ENCODE measurements at places on chromosomes 12 and 14. TPM values are rescaled to one million over a fixed set of nuclear protein-coding genes. Genes with fewer than 3 reads are reported as not detected.
A peak's percentile ranks its signal among the peaks of the same experiment; 100 is the strongest.

- H3K27ac ChIP-seq, result no peak overlapping the region
- no peak overlapping the region for H3K4me3 ChIP-seq
- H3K27me3 ChIP-seq, result no peaks in the 10 kb centered on the region
- DNase-seq, result no peak
- H3K36me3 ChIP-seq, result no peaks in the 10 kb centered on the region
Observed at GRCh38 chr12:74515849-74516248, 21.8 kb upstream of the ATXN7L3B start.

DNA sequence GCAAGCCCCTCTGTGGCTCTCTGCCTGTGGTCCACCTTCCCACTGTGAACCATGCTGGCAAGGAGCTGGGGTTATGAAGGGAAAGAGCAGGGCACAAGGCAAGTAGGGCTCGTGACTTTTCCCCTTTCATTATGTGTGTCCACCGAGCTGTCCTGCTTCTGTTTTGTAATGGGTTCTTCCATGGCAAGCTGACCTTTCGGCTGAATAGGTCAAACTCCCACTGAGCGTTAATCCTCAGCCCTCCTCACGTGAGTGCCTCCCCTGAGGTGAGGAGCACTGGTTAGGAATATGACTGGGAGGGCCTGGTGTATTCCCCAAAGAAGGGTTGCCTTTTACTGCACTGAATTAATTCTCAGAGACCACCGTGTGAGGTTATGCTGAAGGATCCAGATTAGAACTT, 424.3 kb downstream of the NPAS3 start:
- no peak overlapping the region for H3K27ac ChIP-seq
- no peaks in the 10 kb centered on the region for H3K36me3 ChIP-seq
- H3K4me1 ChIP-seq, result no peaks in the 10 kb centered on the region

METTL25 gene
- polyA plus RNA-seq, result 12.5 TPM

- no peak overlapping the region for H3K4me3 ChIP-seq
- H3K27ac ChIP-seq, result peak overlapping the region; percentile 54
- H3K36me3 ChIP-seq, result no peaks in the 10 kb centered on the region
- peaks cover 3% of the 10 kb centered on the region for H3K4me1 ChIP-seq
- H3K27me3 ChIP-seq, result no peaks in the 10 kb centered on the region
Observed at GRCh38 chr12:105025890-105026289, 39.8 kb downstream of the NOPCHAP1 start.

DNA sequence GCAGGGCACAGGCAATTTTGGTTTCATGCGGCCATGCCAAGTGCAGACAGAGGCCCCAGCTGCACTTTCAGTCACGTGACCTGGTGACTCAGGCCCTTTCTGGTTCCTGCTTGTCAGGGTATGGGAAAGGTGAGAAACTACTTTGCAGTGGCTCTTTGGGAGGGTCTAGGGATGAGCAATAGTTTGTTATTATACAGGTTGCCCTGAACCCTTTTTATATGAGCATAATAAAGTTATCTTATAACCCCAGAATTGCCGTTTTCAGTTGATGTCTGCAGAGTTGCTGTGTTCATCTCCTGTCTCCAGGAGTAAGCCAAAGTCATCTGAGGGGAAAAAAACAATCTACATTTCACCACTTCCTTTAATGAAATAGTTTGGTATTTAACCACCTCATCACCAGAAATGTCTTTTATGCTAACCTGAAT, 30.9 kb upstream of the EMP1 start:
- H3K4me1 ChIP-seq, result no peaks in the 10 kb centered on the region
- DNase-seq, result peak; percentile 67
- H3K27ac ChIP-seq, result peak overlapping the region; percentile 22
- no peaks in the 10 kb centered on the region for H3K27me3 ChIP-seq
- H3K36me3 ChIP-seq, result no peaks in the 10 kb centered on the region

DNA sequence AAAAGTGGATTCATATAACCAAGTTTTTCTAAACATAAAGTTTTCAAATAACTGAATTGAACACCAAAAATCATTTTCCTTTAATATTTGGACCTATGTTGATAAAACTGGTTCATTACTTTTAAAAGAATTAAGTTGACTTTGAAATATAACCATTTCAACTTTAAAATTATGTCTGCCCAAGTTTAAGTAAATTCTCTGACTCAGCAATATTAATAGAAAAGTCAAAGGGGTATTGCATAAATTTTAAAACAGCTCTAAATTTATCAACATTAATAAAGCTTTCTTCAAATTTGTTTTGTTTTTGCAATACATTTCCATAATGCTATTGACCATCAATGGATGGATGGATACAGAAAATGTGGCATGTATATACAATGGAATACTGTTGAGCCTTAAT, 168.4 kb upstream of the GARIN6 start:
- H3K4me1 ChIP-seq, result no peaks in the 10 kb centered on the region
- no peaks in the 10 kb centered on the region for H3K36me3 ChIP-seq
- H3K27ac ChIP-seq, result no peak overlapping the region
- no peaks in the 10 kb centered on the region for H3K27me3 ChIP-seq
- DNase-seq, result no peak
- no peak overlapping the region for H3K4me3 ChIP-seq

KLHL28 gene
- polyA plus RNA-seq, result 5.6 TPM

DNA sequence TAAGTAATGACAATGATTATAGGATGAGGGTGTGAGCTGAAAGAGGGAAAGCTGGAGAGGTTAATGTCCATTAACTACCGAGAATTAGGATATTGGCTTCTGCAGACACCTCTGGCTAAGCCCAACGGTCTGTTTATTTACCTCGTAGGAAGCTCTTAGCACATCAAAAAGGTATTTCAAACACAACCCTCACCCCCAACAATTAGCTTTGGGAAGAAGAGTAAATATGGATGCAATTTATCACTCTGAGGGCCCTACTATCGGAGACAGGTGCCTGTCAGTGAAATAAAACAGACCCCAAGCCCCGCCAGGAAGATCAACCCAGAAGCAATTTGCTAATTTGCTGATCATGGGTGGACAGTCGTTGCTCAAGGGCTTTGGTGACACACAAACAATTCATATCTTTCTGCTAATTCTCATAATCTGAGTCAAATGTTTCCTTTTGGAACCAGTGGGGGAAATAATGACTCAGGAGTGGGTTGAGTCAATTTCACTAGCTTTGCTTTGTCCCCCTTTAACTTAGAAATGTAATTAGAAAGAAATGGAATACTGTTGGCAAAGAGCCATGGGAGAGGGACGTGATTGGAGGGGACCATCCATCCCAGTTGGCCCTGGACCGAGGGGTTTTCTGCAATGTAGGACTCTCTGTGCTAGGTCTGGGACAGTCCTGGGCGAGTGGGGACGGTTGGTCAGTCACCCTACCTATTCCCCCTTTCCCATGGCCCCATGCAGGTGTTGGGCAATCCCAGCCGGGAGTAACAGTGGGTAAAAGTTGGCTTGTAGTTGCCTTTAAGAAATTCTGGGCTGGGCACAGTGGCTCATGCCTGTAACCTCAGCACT, 99.1 kb upstream of the MED13L start:
- H3K4me3 ChIP-seq, result no peak overlapping the region
- no peaks in the 10 kb centered on the region for H3K27me3 ChIP-seq
- DNase-seq, result no peak
- H3K4me1 ChIP-seq, result peaks cover 18% of the 10 kb centered on the region

GRCh38 chr12:90090929-90091651, 382.5 kb upstream of the ATP2B1 start:
- H3K4me1 ChIP-seq, result peaks cover 9% of the 10 kb centered on the region
- peak overlapping the region; percentile 68 for H3K27ac ChIP-seq
- no peaks in the 10 kb centered on the region for H3K36me3 ChIP-seq
- H3K4me3 ChIP-seq, result no peak overlapping the region
- no peaks in the 10 kb centered on the region for H3K27me3 ChIP-seq
- peak; percentile 78 for DNase-seq

GRCh38 chr14:39827901-39828655, 395.8 kb upstream of the FBXO33 start:
- no peaks in the 10 kb centered on the region for H3K4me1 ChIP-seq
- no peak overlapping the region for H3K27ac ChIP-seq
- H3K4me3 ChIP-seq, result no peak overlapping the region
- no peak for DNase-seq
- no peaks in the 10 kb centered on the region for H3K27me3 ChIP-seq

CDH24 gene
- 18.0 TPM for polyA plus RNA-seq

EXOC3L4 gene
- polyA plus RNA-seq, result 40.3 TPM

DNA sequence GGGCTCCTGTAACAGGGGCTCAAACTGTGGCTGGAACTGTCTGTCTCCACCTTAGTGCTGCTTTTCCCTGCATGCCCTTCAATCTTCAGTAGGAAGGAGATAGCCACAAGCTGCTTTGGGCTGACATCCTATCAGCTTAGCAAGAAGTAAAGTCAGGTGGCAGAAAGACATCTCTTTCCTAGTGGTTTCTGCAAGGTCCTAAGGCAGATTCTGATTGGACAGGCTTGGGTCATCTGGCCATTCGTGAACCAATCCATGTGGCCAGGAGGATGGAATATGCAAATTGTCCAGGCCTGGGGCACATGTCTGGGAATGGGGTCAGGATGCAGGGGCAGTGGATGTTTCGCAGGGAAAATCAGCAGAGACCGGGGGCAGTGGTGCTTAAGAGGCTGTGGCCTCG, 5.2 kb downstream of the RITA1 start:
- no peaks in the 10 kb centered on the region for H3K36me3 ChIP-seq
- H3K27ac ChIP-seq, result no peak overlapping the region
- no peak for DNase-seq
- H3K4me1 ChIP-seq, result peaks cover 8% of the 10 kb centered on the region

GRCh38 chr12:130954544-130954831, 781 bp downstream of the ADGRD1 start:
- H3K27me3 ChIP-seq, result no peaks in the 10 kb centered on the region
- peak overlapping the region; percentile 27 for H3K4me3 ChIP-seq
- H3K27ac ChIP-seq, result peak overlapping the region; percentile 20
- no peaks in the 10 kb centered on the region for H3K36me3 ChIP-seq
- DNase-seq, result no peak

All from hepatocyte (in vitro differentiated cells).